T-helper 22 cell (primary cell): ENCODE measurements at places on chromosomes 16 and 17.

DNA sequence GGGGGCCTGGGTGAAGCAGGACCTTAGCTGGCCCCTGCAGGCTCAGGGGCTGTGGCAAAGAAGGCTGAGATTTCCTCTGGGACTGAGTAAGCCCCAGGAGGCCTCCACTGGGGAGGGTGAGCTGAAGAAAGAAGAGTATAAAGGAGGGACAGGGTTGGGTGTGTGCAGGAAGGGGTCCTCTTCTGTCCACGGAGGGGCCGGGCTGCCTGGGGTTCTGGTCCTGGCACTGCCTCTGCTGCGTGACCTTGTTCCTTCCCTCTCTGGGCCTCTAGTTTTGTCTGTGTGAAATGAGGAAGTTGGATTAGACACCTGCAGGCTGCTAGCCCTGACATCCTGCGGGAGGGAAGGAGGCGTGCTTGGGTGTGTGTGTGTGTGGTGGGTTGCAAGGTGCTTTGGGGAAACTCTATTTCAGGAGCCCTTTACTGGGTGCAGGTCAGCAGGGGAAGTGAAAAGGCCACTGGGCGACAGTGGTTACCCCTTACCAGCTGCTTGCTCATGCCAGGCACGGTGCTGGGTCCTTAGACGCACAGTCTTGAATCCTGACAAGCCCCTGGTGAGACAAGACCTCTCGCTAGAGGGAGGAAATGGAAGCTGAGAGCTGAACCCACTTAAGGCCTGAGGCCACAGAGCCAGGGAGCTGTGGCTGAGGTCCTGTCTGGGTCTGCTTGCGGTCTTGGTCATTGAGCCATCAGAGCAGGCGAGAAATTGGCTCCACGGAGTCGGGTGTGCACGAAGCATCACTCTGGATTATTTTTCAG is 60.7 kb downstream of the OR1D5 start:
- no peak for DNase-seq

GRCh38 chr17:48799069-48799723 is 17.8 kb downstream of the TTLL6 start:
- DNase-seq: no peak

- no peak for DNase-seq
Measured at GRCh38 chr16:85773044-85773443, 22.1 kb upstream of the C16orf74 start.

DNA sequence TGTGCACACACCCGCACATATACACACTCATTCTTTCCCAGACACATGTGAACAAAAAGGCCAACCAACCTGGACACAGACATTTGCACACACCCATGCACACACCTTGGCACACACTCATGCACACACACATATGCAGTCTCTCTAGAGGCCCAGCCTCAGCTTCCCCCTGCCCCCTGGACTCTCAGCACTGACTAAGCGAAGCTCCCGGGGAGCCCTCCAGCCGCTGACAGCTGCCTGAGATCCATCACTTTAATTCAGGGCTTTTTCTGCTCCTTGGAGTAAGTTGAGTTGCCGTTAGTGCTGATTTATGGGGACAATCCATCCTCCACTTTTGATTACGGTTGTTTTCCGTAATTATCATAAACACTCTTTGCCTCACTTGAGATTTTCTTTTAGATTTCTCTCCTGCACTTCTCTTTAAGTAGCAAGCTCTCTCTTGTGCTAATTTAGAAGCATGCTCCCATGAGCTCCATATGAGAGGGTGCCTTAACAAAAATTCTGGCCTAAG is 158.6 kb upstream of the CDC42EP4 start:
- no peak for DNase-seq

DNA sequence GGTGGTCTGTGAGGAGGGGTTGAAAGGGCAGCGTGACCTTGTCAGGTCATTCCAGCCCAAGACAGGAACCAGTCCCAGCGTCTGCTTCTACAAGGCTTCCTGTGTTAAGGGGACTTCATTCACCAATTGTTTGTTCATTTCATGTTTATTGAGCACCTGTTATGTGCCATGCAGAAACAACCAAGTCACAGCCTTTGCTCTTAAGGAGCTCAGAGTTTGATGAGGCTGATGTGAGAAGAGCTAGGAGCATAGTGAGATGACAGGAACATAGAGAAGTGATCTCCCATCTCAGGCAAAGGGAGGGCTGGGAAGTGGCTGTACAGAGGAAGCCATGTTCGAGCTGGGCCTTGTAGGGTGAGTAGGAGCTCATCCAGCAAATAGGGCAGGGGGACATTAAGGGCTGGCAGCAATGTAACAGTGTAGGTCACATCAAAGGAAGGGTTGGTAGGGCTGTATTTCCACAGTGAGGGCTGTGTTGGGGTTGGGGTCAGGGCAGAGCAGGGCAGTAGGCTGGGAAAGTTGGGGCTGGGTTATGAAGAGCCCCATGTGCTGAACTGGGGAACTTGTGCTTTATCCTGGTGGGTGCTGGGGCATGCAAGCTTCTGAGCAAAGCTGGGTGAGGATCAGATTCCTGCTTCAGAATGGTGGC is 79.8 kb downstream of the ARHGAP23 start:
- DNase-seq: no peak

DNA sequence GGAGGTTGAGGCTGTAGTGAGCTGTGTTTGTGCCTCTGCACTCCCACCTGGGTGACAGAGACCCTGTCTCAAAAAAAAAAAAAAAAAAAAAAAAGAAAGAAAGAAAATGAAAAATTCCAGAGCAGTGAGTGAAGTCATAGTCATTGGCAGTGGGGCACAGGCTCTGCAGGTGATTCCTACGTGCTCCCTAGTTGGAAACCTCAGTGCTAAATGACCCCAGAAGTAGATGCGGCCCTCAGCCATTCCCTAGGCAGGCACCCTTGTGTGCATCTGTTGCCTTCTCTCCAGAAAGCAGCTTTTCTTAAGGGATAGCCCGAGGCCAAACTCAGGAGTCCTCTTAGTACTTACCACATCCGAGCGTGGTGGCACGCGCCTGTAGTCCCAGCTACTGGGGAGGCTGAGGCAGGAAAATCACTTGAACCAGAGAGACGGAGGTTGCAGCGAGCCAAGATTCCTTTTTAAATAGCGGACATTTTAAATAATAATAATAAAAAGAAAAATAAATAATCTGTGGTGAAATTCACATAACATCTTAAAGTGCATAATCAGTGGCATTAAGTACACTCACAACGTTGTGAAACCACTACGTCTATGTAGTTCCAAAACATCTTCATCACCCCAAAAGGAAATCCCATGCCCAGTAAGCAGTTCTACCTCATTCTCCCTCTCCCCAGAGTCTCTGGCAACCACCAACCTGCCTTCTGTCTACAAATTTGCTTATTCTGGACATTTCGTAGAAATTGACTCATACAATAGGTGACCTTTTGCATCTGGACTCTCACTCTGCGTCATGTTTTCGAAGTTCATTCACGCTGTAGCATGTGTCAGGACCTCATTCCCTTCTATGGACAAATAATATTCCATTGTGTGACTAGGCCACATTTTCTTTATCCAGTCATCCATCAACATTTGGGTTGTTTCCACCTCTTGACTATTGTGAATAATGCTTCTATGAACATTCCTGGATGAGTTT is 12.5 kb upstream of the SPHK1 start:
- no peak for DNase-seq

DNA sequence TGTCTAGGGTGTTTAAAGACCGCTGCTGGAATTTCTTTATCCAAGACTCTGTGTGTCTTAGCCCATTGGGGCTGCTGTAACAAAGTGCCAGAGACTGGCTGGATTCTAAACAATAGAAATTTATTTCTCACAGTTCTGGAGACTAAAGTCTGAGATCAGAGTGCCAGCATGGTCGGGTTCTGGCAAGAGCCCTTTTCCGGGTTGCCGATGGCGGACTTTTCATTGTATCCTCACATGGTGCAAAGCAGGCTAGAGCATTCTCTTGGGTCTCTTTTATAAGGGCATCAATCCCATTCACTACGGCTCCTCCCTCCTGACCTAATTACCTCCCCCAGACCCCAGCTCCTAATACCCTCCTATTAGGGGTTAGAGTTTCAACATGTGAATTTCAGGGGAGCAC is 9.5 kb downstream of the NLRC5 start:
- DNase-seq: no peak

DNA sequence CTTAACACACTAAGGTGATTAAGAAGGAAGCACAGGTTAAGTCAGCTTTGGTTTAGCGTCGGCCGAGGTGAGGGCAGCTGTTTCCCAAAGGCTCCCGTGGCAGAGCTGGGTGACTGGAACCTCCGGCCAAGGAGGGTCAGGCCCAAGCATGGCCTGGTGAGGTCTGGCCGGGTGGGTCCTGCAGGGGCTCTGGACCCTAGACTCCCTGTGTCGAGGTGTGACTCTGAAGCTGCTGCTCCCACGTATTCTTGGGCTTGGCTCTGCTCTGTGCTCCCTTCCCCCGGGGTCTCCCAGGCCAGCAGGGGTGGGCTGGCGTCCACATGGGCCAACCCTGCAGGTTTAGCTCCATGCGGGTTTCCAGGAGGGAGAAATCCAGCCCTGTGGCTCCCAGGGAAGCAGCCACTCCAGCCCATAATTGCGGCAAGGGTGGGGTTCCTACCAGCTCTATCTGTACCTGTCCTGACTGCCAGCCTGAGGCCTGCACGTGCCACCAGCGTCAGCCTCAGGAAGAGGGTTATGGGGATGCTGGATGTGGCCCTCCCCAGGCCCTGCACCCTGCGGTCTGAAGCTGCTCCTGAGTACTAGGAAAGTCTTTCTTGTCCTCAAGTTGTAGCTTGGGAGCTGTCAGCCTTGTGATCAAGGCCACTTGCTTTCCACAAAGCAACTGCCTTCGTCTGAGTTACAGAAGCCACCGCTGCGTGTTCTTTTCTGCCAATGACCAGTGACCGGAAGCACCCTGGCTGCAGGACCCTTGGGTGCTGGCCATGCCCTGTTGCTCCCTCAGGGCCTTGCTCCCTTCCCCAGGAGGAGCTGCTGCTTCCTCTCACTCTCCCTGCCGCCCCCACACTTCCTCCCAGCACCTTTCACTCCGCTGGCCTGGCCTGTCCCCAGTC is 4.8 kb downstream of the CDK5R1 start:
- DNase-seq: no peak

- no peak for DNase-seq
Measured at GRCh38 chr16:2712546-2712945, 7.5 kb downstream of the PRSS27 start.

GRCh38 chr16:57446531-57447185 is 527 bp downstream of the CIAPIN1 start:
- DNase-seq: no peak

DNA sequence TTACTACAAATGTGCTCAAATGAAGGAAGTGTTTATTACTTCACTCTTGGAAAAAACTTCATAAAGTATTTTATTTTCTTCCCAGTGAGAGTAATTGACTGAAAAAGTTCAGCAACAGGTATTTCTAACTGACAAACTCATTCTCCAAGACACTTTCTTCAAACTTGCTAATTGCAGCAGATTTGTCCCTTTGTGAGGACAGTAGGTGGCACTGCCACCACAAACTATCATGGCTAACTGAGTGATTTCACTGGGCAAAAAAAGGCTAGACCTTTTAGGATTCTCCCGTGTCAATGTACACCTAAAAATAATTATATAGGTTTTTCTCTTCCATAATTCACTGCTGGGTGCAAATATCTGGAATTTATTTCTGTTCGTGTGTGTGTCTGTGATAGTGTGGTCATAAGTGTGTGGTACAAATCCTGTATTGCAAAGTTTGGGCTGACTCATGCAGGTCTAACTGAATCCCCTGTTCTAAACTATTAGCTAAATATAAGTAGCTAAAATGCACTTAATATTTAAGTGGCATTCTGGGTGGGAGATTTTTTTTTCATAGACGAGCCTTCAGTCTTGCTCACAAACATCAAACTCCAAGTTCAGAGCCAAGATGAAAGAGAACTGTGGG is 3.9 kb downstream of the HS3ST3A1 start:
- DNase-seq: no peak

GRCh38 chr16:12532871-12533610 is 270.6 kb downstream of the CPPED1 start:
- DNase-seq: no peak

GRCh38 chr16:4614571-4615383 is at the start of gene UBALD1:
TSS of gene UBALD1 (minus strand) at chr16:4614888. CDS start at chr16:4614797, 91 bp downstream.
- DNase-seq: peak; percentile 73

GRCh38 chr16:1180549-1181403 is 27.9 kb downstream of the CACNA1H start:
- no peak for DNase-seq

DNA sequence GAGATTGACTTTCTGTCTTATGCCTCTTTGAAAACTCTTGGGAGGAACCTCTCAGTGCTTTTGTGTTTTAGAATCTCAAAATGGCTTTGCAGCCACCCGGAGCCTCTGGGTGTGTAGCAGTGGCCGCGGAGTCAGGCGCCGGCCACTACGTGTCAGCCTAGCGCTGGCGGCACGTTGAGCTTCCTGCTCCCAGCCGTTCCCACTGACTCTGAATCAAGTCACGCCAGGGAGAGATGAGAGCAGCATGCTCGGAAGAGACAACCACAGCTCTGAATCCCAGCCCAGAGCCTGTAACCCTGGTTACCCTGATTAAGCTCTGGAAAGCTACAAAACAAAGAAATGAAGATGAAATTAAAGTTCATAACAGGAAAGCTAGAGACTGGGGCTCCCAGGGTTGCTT is 97.4 kb upstream of the CACNG5 start:
- no peak for DNase-seq

- no peak for DNase-seq
Measured at GRCh38 chr17:41511116-41511515, 5.7 kb upstream of the KRT13 start.

DNA sequence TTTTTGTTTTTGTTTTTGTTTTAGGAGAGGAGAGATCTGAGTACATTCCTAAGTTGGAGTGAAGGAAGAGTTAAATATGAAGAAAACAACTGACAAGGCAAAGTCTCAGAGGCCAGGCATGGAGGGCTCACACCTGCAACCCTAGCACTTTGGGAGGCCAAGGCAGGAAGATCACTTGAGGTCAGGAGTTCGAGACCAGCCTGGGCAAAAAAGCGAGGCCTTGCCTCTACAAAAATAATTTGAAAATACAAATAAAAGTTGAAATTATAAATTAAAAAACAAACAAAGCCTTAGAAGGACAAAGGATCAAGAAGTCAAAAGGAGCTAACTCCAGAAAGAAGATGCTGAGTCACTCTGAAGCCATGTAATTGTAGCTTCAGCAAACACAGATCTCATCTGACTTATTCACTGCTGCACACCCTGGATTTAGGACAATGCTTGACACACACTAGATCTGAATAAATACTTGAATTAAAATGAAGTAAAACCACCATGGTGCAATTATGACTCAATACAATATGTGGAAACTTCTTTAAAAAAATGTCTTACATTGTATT is 9.1 kb downstream of the CEP20 start:
- no peak for DNase-seq
